Activated CD8-positive, alpha-beta memory T cell treated with anti-CD3 and anti-CD28 coated beads for 4 hours (primary cell): ENCODE measurements at places on chromosomes 5 and 9.

GRCh38 chr9:3826178-3826577 is 300.4 kb upstream of the RFX3 start:
- DNase-seq, result no peak

GRCh38 chr9:32218100-32218767 is 166.2 kb upstream of the ACO1 start:
- DNase-seq, result no peak

- no peak for DNase-seq
Measured at GRCh38 chr9:32490601-32491000, 35.4 kb downstream of the RIGI start.

DNA sequence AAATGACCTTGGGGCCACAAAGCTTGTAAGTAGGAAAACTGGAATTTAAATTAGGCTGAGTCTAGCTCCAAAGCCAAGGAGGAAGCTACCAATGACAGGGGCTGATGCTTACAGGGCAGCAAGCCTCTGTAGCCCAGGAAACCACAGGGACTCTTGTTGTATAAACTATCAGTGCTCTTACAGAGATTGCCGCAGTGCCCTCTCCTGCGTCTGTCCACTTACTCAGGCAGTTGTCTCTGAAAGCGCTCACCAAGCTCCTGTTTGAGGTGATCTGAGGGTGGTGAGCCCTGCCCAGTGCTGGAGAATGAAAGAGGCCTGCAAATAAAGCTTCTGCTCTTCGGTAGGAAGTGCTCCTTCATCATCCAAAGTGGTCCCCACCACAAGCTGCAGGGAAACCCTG is 498.8 kb downstream of the ARHGEF28 start:
- no peak for DNase-seq

DNA sequence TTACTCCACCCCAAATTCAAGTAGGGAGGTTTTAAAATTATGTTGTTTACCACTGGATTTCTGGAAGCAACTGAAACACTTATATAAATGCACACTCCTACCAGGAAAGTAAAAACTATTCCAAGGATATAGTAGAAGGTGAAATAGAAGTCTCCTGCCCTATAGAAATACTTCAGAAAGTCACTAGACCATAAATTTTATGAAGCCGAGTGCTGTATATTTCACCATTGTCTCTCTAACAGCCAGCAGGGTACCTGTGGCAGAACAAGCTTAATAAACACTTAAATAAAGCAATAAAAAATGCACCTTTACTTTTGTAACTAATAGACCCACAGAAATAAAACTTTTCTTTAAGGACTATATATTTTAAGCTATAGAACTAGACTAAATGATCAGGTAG is 631.6 kb downstream of the PDE4D start:
- DNase-seq, result no peak

- no peak for DNase-seq
Measured at GRCh38 chr5:139361835-139362429, 20.3 kb downstream of the PAIP2 start.

- no peak for DNase-seq
Measured at GRCh38 chr9:123637945-123638634, 282.1 kb downstream of the CRB2 start.

DNA sequence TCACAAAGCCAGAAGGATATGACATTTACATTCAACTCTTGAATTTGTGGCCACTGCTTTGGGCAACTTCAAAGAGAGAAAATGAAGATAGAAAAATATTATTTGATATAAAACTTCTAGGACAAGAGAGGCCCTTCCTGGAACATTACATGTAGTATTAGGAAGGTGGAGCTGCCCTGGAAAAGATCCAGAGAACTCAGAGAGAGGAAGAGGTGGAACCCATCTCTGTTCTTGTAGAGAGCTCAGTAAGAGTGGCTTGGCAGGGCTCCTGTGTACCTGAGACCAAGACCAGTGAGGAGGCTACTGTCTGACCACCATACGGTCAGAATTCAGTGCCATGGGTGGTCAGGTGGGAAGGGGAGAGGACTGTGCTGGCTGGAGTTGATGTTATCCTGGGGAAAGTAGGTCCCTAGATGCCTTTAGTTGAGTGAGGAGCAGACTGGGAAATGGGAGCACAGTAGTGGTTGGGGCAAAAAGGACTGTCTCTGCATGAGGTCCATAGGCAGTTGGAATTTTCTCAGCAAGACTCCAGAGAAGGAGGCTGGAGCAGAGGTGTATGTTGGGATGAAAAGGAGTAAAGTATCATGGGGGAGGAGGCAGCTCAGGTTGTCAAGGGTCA is 7.6 kb downstream of the TGFBI start:
- DNase-seq, result no peak
